ENCODE measurements at places on chromosomes 2 and 18.
A peak's percentile ranks its signal among the peaks of the same experiment; 100 is the strongest.

DNA sequence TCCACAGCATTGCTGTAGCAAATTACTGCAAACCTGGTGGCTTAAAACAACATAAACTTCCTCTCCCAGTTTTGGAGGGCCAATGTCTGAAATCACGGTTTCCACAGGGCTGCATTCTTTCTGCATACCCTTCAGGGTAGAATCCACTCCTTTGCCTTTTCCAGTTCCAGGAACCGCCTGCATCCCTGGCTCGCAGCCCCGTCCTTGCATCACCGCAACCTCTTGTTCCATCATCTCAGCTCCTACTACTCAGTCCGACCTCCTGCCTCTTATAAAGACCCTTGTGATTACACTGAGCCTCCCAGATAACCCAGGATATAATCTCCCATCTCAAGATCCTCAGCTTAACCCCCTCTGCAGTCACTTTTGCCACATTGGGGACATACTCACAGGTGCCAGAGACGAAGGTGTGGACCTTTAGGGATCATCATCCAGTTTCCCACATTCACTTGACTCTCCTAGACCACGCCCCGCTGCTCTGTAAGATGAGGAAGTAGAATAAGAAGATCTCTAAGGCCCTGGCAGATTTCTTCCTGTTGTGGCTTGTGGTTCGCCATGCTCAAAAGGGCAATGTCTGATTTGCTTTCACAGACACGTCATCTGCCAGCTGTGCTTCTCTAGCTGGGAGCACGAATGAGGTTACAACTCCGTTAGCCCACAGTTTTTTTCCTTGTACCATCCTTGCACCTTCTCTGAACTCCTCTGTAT is 103.6 kb upstream of the AGAP1 start:
- DNase-seq = no peak

GRCh38 chr2:224645722-224646121 is 60.6 kb upstream of the CUL3 start:
- no peak for DNase-seq

DNA sequence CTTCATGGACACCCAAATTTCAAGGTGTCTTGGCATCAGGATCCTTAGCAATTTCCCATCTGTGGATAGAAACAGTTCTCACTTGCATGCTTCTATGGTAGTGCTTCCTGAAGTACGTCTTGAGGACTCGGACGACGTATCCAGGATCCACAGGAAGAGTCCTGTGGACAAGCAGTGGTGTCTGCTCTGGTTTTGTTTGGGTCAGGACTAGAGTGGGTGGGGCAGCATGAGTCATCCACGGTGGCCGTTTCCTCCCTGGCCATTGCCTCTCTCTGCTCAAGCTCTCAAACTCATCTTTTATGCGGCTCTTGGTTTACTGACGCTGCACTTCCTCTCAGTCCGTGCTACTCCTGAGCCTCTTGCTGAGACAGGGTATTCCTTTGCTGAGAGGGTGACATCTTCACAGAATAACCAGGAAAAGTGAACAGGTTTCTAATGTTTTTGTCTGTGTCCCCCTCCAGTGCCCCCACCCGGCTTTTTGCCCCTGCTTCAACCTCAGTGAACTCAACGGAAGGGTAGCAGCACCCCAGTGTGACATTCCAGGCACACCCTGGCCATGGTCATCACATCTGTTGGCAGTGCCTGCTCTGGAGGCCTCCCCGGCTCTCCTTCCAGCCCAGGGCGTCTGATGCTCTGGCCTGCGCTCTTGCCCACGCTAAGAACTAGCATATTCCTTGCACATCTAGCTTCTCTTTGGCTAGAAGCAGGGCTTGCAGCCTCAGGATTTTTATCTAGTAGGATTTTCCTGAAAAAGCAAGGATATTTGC is 62.2 kb downstream of the ARMC9 start:
- no peak for DNase-seq

- no peak for DNase-seq
Observed at GRCh38 chr2:9091811-9092210, 88.3 kb upstream of the MBOAT2 start.

DNA sequence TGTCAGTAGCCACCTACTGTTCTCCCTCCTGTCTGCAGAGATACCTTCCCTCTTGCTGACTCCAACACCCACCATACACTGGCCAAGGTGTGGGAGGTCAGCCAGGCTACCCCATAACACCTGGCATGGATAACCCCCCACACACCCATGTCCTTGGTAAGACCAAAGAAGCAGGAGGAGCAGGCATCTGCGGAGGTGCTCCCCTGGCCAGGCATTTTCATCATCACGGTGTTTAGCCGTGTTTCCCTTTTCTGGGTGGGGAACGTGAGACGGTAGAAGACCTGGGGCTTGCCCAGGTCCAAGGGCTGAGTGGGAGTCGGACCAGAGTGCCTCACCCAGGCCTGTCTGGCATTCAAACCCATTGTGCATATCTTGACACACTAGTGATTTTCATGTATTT is 150.3 kb downstream of the SMAD7 start:
- no peak for DNase-seq

DNA sequence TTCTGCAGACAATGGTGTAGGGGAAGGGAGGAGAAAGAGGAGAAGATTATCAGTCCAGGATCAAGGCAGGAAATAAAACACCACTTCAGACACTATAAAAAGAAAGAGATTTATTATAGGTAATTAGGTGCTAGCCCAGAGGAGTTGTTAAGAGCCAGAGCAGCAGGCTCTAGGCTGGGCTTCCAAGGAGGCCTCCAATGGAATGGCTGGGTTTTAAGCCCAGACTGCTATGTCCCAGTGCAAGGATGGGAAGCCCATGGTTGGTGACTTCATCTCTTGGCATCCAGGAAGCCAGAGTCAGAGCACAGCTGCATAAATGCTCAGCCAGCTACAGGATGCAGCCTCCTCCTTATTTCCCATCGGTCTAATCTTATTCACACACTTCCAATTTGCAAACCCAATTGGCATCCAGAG is 95.6 kb downstream of the LAMA3 start:
- peak; percentile 13 for DNase-seq

DNA sequence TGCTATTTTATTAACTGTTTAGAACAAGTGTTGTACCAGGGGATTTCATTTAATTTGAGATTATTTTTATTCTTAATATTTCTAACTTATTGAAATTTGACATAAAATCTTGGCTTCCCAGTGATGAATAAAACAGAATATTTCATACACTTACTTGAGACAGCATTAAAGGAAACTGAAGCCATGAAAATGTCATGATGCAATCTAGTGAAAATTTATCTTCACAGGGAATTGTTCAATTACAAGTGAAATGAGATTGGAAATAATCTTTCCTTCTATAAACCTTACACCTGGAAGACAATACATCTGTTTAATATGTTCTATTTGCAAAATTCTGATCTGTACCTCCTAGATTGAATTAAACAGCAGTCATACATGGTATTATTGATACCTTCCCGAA is 511.0 kb upstream of the CDH7 start:
- DNase-seq = no peak

- no peak for DNase-seq
Observed at GRCh38 chr2:126154256-126154785, 501.6 kb upstream of the GYPC start.

- no peak for DNase-seq
Observed at GRCh38 chr2:152171718-152172117, 3.8 kb downstream of the STAM2 start.

GRCh38 chr18:3151399-3152264 is 68.1 kb downstream of the MYOM1 start:
- DNase-seq = peak; percentile 36

DNA sequence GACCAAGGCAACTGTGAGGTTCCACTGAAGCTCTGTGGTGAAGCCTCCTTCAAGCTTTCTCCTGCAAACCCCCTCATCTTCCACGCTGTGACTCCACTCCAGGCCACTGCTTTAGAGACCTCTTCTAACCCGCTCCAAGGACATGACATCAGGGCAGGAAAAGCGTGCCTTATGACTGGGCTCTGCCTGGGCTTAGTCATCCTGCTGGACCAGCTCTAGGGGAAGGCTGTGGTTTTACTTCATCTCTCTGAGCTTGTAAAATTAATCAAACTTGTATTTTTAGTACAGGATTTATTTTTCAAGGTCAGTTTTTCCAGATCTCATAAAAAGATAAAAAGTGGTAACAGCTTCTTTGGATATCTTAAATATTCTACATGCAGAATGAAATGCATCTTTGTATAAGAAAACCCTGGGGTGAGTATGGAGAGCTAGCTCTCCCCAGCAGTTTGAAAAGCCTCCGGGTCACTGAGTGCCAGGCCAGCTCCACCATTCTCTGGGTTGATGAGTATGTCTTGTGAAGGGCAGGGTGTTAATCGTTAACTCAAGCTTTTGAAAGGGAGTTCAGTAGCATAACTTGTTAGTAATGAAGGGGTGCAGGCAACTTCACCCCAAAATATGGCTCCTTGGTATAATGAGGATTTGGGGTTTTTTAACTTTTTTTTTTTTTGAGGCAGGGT is 33.1 kb upstream of the YPEL5 start:
- DNase-seq = peak; percentile 81

DNA sequence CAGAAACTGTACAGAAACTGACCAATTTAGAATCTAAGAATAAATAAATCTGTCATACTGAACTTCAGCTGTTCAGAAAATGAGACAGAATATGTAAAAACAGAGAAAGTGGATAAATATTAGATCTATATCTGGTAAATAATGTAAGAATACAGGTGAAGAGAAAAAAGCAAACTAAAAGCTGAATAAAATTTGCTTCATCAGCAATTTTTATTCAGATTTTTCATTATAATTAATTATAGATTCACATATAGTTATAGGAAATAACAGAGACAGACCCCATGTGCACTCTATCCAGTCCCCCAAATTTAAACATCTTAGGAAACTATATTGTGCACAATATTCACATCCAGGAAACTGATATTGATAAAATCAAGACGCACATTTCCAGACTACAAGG is 299.2 kb downstream of the EXOC6B start:
- DNase-seq = no peak

DNA sequence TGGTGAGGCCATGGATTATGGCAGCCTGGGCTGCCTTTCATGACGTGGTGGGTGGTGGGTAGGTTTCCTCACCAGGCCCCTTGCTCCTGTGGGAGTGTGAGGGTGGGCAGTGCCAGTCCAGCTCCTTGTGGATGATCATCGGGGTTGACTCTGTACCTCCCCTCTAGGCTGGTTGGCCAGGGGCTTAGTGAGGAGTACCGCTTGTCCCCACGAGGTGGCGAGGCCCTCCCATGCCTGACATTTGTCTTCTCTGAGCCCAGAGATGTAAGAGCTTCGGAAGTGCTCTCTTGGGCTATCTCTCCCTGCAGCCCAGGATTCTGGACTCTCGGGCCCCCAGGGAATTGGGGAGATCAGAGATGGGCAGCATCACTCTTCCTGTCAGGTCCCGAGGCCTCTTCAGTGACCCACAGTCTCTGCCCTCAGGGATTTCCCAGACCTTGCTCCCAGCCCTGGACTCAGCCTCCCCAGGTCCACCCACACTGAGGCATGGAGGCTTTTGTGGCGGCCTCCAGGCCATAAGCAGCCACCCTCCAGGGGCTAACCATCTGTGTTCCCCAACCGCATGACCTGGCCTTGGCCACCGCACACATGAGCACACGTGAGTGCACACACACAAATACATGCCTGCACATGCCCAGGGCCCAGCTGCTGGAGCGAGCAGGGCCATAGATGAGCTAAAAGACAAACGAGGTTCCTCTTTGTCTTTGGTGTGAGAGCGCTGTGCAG is 6.5 kb downstream of the SPR start:
- peak; percentile 76 for DNase-seq

- DNase-seq = no peak
Observed at GRCh38 chr2:60676706-60677330, 79.2 kb upstream of the PAPOLG start.

DNA sequence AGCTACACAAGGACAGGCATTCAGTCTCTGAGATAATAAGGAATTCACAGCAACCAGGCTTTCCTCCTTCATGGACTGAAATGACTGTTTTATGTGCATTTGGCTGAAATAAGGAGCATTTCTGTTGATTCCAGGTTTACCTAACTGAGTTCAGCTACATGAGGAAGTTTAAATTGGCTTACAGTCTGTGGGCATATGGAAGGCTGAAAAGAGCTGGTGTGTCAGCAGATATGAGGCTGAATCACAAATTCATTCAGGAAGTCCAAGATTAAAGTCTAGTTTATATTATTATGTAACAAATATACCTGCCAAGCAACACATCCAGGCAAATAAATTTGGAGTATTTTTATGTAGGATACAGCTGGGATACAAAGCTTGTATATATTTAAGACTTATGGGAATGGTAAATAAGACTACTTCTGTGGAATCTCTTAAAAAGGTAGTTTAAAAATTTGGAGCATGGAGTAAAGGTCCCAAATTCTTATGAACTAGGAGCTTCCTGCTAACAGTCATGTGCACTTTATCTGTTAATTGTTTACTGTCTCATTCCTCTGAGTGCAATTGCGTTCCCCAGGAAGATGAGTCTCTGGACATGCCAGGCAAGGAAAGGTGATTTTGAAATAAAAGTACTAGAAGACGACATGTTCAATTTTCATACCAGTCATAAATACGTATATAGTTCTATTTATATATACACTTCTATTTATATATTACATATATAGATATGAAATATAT is 53.0 kb downstream of the ZC3H8 start:
- DNase-seq = no peak

- DNase-seq = no peak
Observed at GRCh38 chr18:23528580-23529472, 25.5 kb downstream of the RMC1 start.

DNA sequence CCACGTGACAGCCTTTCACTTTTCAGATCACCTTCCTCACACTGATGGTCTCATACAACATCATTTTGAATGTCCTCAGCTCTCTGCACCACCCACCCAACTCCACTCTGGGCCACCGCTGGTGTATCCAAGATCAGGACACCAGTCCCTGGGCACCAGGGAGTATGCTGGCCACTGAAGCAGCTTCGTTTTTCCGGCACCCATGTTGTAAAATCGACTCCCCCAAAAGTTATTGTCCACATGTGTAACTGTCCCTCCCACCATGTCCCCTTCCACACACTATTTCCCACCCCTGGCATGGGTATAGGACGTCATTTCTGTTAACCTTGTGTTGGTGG is 96.4 kb downstream of the TGOLN2 start:
- no peak for DNase-seq
